ENCODE measurements at places on chromosomes 11 and 22. TPM values are rescaled to one million over a fixed set of nuclear protein-coding genes. Genes with fewer than 3 reads are reported as not detected.

GRCh38 chr11:36090356-36091109, 146.7 kb downstream of the LDLRAD3 start:
- DNase-seq, result no peak

GRCh38 chr11:23688835-23689234, 808.0 kb upstream of the LUZP2 start:
- DNase-seq, result no peak

DNA sequence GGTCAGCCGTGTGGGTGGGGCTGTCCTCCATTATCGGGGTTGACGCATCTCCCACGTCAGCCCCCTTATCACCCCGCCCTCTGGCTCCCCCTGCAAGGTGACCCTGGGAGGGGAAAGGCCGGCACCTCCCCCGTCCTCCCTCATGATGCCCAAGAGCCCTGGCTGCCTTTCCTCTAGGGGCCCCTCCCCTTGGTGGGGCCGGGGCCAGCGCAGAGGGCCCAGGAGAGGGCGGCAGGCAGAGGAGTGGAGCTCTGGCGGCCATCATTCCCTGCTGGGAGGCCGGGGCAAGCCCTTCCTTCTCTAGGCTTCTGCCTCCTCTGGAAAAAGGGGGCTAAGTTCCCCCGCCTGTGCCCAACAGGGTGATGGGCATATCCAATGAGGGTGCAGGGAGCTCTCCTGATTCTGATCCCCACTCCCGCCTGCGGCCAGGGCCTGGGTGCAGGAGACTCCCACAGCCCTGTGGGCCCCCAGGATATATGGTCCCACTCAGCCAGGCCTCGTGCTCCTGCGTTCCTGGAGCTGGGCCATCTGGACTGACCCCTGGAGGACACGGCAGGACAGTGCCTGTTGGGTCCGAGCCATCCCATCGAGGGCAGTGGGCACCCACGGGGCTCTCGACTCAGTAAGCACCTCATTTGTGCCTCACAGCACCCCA, 12.3 kb downstream of the MYRF start:
- DNase-seq, result no peak

GRCh38 chr11:12116425-12117032, 6.1 kb downstream of the MICAL2 start:
- DNase-seq, result no peak

- DNase-seq, result no peak
Observed at GRCh38 chr22:21791635-21792625, 56.3 kb upstream of the YPEL1 start.

DNA sequence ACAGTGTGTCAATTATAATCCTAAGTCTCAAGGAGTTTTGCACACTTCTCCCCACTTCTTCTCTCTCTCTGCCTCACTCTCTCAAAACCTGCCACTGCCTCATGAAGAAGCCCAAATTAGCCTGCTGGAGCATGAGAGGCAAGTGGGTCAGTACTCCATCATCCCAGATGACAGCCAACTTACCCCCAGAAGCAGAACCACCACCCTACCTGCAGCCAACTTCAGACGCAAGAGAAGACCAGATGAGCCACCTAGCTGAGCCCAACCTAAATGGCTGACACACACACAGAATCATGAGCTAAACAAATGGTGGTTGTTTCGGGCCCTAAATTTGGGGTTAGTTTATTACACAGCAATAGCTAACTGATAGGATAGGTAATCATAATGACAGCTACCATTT, 61.2 kb downstream of the CD82 start:
- no peak for DNase-seq

GRCh38 chr11:63448646-63449045, 42.3 kb downstream of the PLAAT5 start:
- DNase-seq, result no peak

- DNase-seq, result no peak
Observed at GRCh38 chr11:121643479-121644186, 190.9 kb upstream of the SORL1-AS1 start.

GRCh38 chr22:31262312-31263133, 29.8 kb downstream of the PIK3IP1 start:
- no peak for DNase-seq

- DNase-seq, result no peak
Observed at GRCh38 chr11:32861850-32862577, 30.6 kb upstream of the QSER1 start.

DNA sequence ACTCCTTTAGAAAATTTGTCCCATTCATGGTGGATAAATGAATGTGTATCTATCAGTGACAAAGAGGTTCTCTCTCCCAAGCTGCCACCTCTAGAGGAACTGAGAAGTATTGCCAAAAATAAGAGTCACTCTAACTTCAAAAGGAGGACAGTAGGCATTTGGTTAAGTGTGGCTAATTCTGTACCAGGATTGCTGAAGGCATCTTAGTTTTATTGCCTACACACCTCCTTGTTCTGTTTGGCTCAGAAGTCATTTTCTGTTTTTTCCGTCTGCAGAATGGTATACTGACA, 189.0 kb upstream of the MPPED2 start:
- DNase-seq, result no peak

DNA sequence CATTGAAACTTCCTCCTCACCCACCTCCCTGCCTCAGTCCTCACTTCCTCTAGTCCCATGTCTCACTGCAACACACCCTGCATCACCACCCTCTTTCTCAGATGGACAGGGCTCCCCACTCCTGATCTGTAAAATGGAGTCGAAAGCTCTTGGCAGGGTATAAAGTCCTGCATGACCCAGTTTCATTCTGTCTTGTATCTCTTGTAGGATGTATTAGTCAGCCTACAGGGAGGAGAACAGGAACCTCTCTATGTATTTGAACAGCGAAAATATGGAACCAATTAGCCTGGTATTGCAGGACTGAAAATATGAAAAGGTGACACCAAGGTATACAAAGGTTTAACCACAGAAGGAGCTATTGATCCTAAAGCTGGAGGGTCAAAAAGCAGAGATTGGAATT, 156.9 kb upstream of the SNX19 start:
- no peak for DNase-seq

- DNase-seq, result no peak
Observed at GRCh38 chr11:31903225-31904074, 92.3 kb upstream of the PAX6 start.

- DNase-seq, result no peak
Observed at GRCh38 chr11:3927129-3927796, 71.8 kb downstream of the STIM1 start.

DNA sequence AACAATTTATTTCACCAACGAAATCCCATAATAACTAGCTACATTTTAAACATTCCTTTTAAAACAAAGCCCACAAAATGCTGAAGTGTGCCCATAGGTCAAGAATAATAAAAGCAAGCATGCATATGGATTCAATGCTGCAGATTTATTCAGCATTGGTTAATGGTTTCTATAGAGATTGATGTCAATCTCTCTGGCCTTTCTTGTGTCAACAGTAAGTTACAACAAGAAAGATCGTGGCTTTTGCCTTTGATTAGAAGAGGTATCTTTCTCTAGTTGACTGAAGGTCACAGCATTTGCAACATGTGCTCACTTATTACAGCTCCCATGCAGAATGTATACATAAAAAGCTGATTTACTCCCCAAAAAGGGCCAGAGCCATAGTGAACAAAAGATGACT, 1.4 kb upstream of the SOX6 start:
- DNase-seq, result no peak

DNA sequence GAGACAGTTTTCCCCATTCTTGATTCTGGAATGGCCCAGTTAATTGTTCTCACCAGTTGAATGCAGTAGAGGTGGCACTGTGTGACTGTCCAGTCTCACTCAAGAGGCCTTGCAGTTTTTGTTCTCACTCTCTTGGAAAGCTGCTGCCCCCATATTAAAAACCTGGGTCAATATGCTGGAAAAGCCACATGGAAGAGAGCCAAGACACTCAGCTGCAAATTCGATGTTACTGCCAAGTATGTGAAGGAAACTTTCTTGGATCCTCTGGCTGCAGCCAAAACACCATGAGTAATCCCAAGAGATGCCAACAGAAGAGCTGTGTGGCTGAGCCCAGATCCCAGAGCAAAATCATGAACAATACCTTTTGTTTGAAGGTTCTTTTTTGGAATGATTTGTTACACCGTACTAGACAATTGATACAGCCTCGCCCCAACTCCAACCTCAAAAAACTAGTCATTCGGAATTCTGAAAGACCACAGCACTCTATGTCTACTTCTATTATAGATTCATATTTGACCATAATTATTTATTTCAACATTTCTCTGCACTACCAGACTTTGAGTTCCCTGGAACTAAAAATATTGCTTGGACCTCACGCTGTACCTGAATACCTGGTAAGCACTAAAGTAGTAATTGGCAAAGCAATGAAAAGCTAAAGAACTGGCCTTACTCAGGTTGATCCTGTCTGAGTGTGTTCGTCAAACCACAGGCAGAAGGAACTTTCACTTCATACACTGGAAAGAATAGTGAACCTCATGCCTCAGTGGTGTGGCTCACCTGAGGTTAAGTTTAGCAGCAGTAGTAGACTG, 378.8 kb downstream of the ETS1 start:
- DNase-seq, result no peak

GRCh38 chr11:125351033-125351867, 144.8 kb downstream of the FEZ1 start:
- peak; percentile 59 for DNase-seq

- DNase-seq, result no peak
Observed at GRCh38 chr11:8203414-8203715, 34.5 kb upstream of the RIC3 start.

GRCh38 chr11:86514453-86514852, 139.8 kb downstream of the CCDC81 start:
- DNase-seq, result no peak

- DNase-seq, result no peak
Observed at GRCh38 chr11:114110123-114110522, 50.6 kb downstream of the ZBTB16 start.

- DNase-seq, result no peak
Observed at GRCh38 chr11:1958367-1958766, 11.2 kb downstream of the MRPL23 start.

- no peak for DNase-seq
Observed at GRCh38 chr11:92295175-92296137, 70.8 kb downstream of the FAT3 start.

- no peak for DNase-seq
Observed at GRCh38 chr22:37916311-37916710, 10.2 kb downstream of the MICALL1 start.

DNA sequence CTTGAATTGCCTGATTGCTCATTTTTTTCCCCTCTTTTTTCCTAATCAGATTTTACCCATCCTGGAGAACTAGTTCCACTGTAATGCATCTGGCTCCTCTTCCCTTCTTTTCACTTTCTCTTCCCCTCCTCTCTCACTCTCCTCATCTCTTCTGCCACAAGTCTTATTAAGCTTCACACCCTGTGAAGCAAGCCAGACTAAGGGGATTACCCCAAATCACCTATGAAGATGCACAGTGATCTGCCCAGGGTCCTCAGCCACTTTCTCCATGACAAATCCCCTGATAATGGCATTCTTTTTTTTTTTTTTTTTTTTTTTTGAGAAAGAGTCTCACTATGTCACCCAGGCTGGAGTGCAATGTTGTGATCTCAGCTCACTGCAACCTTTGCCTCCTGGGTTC, 11.2 kb downstream of the UBASH3B start:
- no peak for DNase-seq

Gene PDE3B
- 10.5 TPM for polyA plus RNA-seq

Gene CATSPERZ
- not detected for polyA plus RNA-seq

Gene MIOX
- polyA plus RNA-seq, result 6.1 TPM

Gene MS4A12
- not detected for polyA plus RNA-seq

Gene SCN2B
- polyA plus RNA-seq, result 3.0 TPM

Gene CARNS1
- 4.4 TPM for polyA plus RNA-seq

Gene TRIM49D1
- not detected for polyA plus RNA-seq

Gene DDI1
- not detected for polyA plus RNA-seq

Gene OR5B2
- not detected for polyA plus RNA-seq

Gene FGF4
- not detected for polyA plus RNA-seq
